Hair follicular keratinocyte (primary cell): ENCODE measurements at places on chromosomes 16 and 17. TPM values are rescaled to one million over a fixed set of nuclear protein-coding genes. Genes with fewer than 3 reads are reported as not detected.

Gene MMP28
- 42.0 and 61.6 TPM in 2 replicates for total RNA-seq

Gene KRTAP9-2
- total RNA-seq, result not detected in 2 replicates

Gene SSTR5
- not detected in 2 replicates for total RNA-seq

Gene RNF222
- 0.04 and 0.70 TPM in 2 replicates for total RNA-seq

Gene YWHAE
- 727 and 935 TPM in 2 replicates for total RNA-seq

Gene HP
- not detected in 2 replicates for total RNA-seq

Gene KCNJ12
- 0.08 TPM in 2 replicates for total RNA-seq

Gene IGFBP4
- 6.4 and 15.5 TPM in 2 replicates for total RNA-seq

Gene FOXL1
- 6.0 and 7.9 TPM in 2 replicates for total RNA-seq

Gene KRTAP2-2
- total RNA-seq, result not detected in 2 replicates

Gene HASPIN
- total RNA-seq, result 5.0 and 10.8 TPM in 2 replicates

Gene CFAP119
- total RNA-seq, result 1.3 and 7.1 TPM in 2 replicates

Gene KRT13
- total RNA-seq, result not detected in 2 replicates

Gene KATNB1
- total RNA-seq, result 34.1 and 44.5 TPM in 2 replicates

Gene CMTM2
- total RNA-seq, result not detected in 2 replicates

Gene CTF1
- 0.57 and 4.2 TPM in 2 replicates for total RNA-seq

Gene ADGRG3
- total RNA-seq, result not detected in 2 replicates

Gene SLC16A13
- 4.0 and 4.1 TPM in 2 replicates for total RNA-seq

Gene PLA2G10
- 0.23 TPM in 1 of 2 replicates, not detected in the other for total RNA-seq

Gene LRRC37B
- total RNA-seq, result 1.5 and 8.6 TPM in 2 replicates

Gene OMG
- total RNA-seq, result 0.08 TPM in 1 of 2 replicates, not detected in the other

Gene WBP2
- 43.7 and 62.4 TPM in 2 replicates for total RNA-seq

Gene GABARAPL2
- 49.1 and 51.5 TPM in 2 replicates for total RNA-seq

Gene HOXB7
- total RNA-seq, result 0.16 TPM in 1 of 2 replicates, not detected in the other

Gene ABCC3
- 13.7 and 14.9 TPM in 2 replicates for total RNA-seq

Gene CACNA1G
- total RNA-seq, result 0.08 TPM in 1 of 2 replicates, not detected in the other

Gene HOXB3
- 0.84 TPM in 1 of 2 replicates, not detected in the other for total RNA-seq

Gene KRTAP4-3
- not detected in 2 replicates for total RNA-seq

Gene RPH3AL
- 0.31 and 3.2 TPM in 2 replicates for total RNA-seq

Gene CCL1
- total RNA-seq, result not detected in 2 replicates

Gene PRCD
- total RNA-seq, result 0.84 and 1.4 TPM in 2 replicates

Gene CAPNS2
- total RNA-seq, result 12.7 and 32.7 TPM in 2 replicates

Gene CHST5
- 0.08 TPM in 1 of 2 replicates, not detected in the other for total RNA-seq

Gene TNFSF13
- 0.80 and 5.9 TPM in 2 replicates for total RNA-seq

Gene ACD
- total RNA-seq, result 26.6 and 53.2 TPM in 2 replicates

Gene ANKS4B
- total RNA-seq, result not detected in 2 replicates

Gene DYNLRB2
- total RNA-seq, result 2.5 TPM in 1 of 2 replicates, not detected in the other

Gene ZNF750
- 0.08 and 0.70 TPM in 2 replicates for total RNA-seq

Gene KIF18B
- total RNA-seq, result 7.7 and 22.7 TPM in 2 replicates

Gene TPSD1
- total RNA-seq, result not detected in 2 replicates

Gene MPV17L
- 0.16 and 1.5 TPM in 2 replicates for total RNA-seq

Gene NPTX1
- 0.08 and 0.15 TPM in 2 replicates for total RNA-seq

Gene KPNB1
- total RNA-seq, result 193 and 259 TPM in 2 replicates

Gene HSD11B2
- 0.23 TPM in 1 of 2 replicates, not detected in the other for total RNA-seq

Gene TLCD2
- total RNA-seq, result 0.99 and 1.2 TPM in 2 replicates

Gene TNK1
- 3.8 and 7.7 TPM in 2 replicates for total RNA-seq
